ENCODE measurements at places on chromosomes 7 and 10.

- DNase-seq: no peak
Measured at GRCh38 chr10:60883187-60883586, 60.8 kb downstream of the RHOBTB1 start.

DNA sequence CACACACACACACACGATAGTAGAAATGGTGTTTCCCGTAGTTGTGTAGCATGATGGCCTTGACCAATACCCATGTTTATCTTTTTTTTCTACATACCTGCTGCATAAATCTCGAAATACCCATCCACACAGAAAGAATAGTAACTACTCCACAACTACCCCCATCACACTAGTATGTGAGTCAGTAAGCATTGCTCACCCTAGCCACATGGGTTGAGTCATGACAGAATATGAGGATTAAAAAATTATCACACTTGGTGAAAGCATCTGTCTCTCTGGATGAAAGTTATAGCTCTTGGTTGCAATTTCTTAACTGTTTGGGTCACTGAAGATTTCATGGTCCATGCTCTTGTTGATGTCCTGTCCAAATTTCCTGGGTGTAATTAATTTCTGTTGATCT lies 103.4 kb upstream of the MDFIC start:
- no peak for DNase-seq

- DNase-seq: no peak
Measured at GRCh38 chr10:30701451-30702173, 72.1 kb upstream of the LYZL2 start.

- no peak for DNase-seq
Measured at GRCh38 chr10:83678850-83679249, 460.5 kb upstream of the GHITM start.

- no peak for DNase-seq
Measured at GRCh38 chr7:155590215-155591018, 44.1 kb upstream of the CNPY1 start.

GRCh38 chr10:28215930-28216329 lies 86.9 kb downstream of the MPP7 start:
- no peak for DNase-seq

DNA sequence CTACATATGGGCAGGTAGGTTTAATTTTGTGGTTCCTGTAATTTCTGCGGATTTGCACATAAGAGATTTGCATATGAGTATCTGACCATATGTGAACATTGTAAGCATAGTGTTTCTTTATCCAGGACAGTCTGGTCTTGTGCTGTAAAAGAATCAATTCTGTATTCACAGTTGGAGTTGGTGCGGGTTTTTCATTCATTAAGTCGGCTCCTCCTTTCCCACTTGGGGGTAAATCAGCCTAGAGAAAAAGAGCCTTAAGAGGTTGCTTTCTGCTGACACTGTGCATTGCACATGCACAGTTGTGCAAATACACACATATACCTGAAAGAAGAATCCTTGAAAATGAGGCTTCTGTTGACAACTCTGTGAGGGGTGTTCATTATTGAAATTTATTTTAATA lies 6.1 kb upstream of the CYP26C1 start:
- no peak for DNase-seq

- no peak for DNase-seq
Measured at GRCh38 chr10:89450901-89451300, 36.5 kb downstream of the IFIT5 start.

GRCh38 chr10:75776738-75777504 lies 345.5 kb downstream of the LRMDA start:
- no peak for DNase-seq

- no peak for DNase-seq
Measured at GRCh38 chr7:117146511-117146910, 176.3 kb downstream of the WNT2 start.

- DNase-seq: no peak
Measured at GRCh38 chr7:101824440-101824839, 7.0 kb downstream of the CUX1 start.

DNA sequence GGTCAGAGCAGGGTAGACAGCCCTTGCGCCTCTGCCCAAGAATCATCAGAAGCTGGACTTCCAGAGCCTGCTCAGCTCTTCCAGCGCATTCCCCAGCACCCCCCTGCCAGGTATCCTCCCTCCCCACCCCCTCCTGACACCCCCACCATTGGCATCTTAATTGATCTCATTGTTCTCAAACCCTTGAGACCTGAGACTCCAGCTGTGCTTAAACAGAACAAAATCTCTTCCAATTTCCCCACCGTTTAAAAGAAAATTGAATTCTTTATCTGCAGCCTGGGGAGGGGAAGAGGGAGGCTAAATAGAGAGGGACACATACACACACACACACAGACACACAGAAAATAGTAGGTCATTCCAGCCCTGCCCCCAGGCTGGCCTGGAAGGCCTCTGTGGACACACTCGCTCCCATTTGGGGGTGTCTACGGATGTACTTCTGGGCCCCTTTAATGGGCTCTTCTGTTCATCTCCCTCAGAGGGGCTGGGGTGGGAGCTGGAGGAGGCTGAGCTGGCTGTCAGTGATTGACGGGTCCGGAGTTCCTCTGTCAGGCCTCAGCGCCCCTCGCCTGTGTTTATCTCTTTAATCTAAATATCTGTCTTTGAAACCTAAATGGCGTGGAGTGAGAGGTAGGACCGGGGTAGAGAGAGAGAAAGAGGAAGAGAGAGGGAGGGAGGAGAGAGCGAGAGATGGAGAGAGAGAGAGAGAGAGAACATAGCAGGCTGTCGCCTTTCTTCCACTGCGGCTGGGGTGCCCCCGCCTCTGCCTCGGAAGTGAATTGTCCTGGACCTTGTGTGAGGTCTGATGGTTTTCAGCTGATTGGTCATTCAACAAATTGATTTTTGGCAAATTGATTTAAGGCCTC lies 61.7 kb downstream of the C10orf105 start:
- DNase-seq: no peak

DNA sequence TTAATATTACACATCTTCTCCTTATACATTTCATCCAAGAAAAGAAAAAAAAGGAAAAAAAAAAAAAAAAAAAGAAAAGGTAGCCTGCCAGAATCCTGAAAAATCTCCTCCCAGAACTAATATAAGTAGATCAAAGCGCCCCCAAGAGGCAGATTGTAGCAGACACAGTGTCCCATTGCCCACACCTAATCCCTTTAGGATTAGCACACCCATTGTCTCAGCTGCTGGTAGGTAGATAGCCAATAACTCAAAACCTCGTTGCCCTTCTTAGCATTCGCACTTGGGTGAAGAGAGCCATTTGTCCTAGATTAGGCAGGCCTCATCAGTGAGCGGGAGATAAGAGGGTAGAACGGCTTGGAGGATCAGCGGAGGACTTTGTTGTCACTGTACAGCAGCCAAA lies 100.2 kb upstream of the SORCS1 start:
- DNase-seq: no peak

DNA sequence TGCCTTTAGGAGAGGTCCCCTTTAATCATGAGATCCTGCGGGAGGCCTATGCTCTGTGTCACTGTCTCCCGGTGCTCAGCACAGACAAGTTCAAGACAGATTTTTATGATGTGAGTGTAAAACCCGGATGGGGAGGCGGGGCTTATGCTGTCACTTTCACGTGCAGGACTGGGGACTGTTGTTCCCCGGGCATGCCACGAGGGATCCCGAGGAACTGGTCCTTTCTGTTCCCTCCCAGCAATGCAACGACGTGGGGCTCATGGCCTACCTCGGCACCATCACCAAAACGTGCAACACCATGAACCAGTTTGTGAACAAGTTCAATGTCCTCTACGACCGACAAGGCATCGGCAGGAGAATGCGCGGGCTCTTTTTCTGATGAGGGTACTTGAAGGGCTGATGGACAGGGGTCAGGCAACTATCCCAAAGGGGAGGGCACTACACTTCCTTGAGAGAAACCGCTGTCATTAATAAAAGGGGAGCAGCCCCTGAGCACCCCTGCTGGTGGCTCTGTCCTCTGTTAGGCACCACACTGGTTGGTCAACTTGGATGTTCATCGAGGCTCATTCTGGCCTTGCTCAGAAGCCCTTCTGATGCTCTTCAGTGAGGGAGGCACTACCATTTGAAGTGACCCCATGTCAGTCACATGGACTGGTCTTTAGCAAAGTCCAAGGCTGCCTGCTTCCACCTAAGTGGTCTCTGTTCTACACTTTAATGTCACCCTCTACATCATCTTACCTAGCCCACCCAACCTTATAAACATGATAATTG lies 2.8 kb downstream of the COPS6 start:
- DNase-seq: no peak

GRCh38 chr7:131555552-131556052 lies 826 bp downstream of the PODXL start:
- DNase-seq: no peak

DNA sequence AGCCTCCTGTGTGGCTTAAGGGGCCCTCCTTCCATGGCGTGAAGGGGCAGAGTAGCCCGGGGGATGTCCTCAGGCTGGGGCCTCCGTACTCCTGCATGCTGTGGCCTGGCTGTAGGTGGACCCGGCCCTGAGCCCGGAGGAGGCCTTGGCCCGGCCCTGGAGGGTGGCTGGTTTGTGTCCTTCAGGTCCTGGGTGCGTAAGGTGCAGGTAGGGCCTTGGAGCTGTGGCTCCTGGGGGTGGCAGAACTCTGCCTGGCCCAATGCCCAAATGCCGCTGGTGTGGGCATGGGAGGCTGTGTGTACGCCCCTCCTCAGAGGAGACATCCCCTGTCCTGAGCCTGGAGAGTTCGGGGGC lies 26.9 kb upstream of the AMZ1 start:
- no peak for DNase-seq

DNA sequence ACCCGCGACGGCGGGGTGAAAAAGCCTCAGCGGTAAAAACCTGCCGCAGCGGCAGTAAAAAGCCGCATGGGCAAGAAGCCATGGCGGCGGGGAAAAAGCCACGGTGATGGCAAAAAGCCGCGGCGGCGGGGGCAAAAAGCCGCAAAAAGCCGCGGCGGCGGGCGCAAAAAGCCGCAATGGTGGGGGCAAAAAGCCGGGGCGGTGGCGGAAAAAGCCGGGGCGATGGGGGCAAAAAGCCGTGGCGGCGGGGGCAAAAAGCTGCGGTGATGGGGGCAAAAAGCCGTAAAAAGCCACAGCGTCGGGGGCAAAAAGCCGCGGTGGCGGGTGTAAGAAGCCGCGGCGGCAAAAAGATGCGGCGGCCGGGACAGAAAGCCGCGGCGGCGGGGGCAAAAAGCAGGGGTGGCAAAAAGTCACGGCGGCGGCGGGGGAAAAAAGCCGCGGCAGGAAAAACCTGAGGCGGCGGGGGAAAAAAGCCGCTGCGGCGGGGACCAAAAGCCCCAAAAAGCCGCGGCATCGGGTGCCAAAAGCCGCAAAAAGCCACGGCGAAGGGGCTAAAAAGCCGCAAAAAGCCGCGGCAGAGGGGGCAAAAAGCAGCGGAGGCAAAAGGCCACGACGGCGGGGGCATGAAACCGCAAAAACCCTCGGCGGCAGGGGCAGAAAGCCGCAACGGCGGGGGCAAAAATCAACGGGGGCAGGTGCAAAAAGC lies 488.5 kb downstream of the ZNF33B start:
- DNase-seq: no peak

GRCh38 chr10:32436215-32436614 lies 9.7 kb upstream of the CCDC7 start:
- no peak for DNase-seq

DNA sequence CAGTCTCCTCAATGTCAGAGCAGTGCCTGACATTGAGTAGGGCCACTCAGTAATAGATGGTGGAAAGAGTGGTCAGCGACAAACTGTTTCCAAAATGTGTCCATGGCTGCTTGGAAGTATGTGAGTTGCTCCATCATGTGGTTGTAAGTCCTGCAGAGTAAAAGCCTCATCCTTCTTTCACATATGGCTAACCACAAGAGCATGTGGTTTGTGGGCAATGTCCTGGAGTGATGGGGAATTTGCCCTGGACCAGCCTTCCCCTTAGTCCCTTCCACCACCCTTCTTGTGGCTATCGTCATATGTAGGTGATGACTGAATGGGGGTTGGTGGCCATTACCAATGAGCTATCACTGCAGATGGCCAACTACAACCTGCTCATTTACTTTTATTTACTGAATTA lies 33.0 kb upstream of the PLXNA4 start:
- DNase-seq: no peak

DNA sequence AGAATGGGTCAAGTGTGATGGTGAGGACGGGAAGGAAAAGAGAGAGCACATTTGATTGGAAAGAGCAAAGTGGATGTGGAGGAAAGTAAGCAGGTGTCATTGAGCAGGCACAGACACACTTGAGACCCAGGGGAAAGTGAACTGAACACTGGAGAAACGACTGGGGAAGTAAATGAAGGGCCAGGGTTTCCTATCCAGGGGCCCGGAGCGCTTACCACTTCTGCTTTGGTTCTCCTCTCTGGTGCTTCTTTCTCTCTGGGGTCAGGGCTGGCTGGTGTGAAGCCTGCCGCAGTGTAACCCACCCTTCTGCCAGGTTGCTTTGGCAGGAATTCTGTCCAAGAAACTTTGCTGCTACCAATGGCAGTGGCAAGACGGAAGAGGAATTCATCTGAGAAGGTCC lies 219.3 kb downstream of the SKAP2 start:
- DNase-seq: no peak

GRCh38 chr10:2202401-2202800 lies 465.1 kb upstream of the ADARB2 start:
- DNase-seq: no peak

- DNase-seq: no peak
Measured at GRCh38 chr10:133154996-133155778, 4.8 kb upstream of the KNDC1 start.

DNA sequence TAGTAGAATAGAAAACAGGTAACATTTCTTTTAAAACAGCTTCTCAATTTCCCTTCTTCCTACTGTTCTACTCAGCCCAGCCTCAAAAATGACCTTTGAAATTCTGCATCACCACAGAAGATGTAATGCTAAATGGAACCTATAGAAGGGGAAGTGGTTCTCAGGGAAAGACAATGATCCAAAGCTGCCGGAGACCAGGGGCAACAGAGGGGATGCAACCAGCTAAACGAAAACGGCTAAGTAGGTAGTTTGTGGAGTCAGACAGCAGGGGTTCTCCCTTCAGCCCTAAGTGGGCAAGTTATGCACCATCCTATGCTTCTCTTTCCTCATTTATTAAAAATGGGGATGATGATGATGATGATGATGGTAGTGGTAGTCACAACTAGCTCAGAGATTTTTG lies 214.3 kb downstream of the ELMO1 start:
- no peak for DNase-seq

DNA sequence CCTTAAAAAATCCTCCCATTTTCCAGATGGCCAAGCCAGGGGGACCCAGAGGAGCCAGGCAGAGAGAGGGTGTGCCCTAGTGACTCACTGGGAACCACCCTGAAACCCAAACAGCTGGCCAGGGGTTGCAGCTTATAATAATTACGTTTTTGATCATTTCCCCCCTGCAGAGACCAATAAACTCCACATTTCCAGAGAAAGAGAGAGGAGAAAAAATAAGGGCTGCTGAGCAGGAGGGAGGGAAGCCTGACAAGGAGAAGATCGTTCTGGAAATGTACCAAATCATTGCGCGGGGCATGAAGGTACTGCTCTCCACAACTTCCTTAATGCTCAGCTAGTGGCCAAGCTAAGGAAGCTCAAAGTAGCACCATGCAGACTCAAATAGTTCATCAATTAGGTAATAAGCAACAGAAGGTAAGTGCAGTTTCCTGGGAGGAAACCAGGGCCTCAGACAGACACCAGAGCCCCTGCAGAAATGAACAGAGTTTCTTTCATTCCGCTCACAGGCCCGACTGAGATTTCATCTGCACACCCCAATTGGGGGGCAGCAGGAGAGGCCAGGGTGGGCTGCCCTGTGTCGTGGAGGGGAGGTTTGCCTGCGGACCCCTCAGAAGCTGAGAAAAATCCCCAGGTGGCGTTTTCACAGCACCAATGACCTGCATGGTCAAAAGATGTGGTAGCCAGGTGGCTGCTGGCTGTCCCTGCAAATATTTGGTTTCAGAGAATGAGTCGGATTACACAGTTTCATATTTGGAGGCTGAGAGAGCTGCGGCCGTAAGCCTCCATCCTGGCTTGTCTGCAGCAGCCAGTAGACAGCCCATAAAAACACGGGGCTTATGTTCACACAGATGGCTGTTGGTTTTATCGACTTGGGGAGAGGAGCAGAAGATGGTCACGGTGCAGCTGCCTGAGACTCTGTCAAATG lies 153.2 kb upstream of the LYZL2 start:
- DNase-seq: no peak

Data from cortex of kidney (tissue), 1 donor.